Peyer's patch (tissue), 4 donors: ENCODE measurements at places on chromosomes 6 and 20.

DNA sequence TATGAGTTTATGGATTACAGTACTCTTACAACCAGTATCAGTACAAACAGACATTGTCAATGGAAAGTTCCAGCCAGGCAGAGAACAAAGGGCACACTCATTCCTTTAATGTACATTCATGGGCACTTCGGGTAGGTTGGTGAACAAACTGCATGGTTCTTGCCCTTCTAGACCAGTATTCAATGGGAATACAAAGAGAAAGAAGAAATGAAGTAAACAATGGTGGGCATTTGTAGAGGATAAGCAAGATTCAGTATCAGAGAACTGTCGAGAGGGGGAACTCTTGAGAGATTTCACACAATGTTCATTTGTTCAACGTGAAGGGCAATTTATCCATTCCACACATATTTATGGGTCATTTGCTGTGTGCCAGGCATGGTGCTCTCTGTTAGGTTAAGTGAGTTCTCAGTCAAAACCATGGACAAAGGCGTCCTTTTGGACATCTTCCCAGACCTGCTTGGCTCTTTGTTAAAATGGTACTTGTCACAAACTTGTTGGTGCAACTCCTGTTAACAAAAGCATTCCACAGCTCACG, 714.8 kb downstream of the DHX35 start:
- DNase-seq: no peak

- DNase-seq: no peak
Measured at GRCh38 chr6:162325826-162326225, 401.7 kb downstream of the PRKN start.

DNA sequence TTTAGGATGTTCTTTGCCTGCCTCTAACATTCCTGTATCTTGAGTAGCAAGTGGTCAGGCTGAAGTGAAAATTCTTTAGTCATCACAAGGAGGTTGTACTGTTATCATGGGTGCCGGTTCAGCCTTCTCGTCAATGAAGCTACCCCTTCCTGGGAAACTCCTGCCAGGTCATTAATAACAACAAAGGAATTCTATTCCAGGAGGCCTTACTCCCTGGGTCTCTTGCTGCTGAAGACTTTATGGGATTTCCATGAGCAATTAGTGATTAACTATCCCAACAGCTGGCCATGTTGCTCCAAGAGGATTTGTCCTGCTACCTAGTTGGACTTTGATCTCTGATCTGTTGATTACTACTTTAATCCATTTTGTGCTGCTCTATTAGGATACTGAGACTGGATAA, 62.7 kb upstream of the ELOVL5 start:
- no peak for DNase-seq

GRCh38 chr20:49323622-49324238, 45.9 kb upstream of the ZNFX1 start:
- no peak for DNase-seq

DNA sequence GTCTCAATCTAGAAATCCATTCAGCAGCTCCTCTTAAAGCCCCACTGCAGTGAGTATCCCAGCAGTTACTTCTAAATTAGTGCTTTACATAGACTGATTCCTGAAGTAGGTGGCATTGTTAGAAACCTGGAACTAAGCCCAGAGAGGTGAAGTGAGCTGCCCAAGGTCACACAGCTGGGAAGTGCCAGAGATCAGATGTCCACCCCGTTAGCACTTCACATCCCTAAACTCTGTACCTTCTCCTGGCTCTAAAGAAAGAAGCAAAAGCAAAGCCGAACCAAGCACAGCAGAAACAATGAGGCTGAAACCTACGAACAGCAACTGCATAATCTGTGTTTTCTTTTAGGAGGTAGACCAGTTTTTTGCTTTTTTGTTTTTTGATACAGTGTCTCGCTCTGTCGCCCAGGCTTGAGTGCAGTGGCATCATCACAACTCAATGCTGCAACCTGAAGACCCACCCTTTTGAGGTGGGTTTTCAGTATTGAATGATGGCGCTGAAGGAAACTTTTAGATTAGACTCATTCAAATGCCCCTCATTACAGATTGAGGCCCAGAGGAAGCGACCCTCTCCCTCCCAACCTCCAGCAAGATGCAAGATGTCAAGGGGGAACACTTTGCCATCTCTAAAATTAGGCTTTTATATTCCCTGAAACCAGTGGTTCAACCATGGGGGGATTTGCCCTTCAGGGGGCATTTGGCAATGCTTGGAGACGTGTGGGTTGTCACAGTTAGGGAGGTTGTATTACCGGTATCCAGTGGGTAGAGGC, 3.2 kb upstream of the ZMYND8 start:
- DNase-seq: no peak

DNA sequence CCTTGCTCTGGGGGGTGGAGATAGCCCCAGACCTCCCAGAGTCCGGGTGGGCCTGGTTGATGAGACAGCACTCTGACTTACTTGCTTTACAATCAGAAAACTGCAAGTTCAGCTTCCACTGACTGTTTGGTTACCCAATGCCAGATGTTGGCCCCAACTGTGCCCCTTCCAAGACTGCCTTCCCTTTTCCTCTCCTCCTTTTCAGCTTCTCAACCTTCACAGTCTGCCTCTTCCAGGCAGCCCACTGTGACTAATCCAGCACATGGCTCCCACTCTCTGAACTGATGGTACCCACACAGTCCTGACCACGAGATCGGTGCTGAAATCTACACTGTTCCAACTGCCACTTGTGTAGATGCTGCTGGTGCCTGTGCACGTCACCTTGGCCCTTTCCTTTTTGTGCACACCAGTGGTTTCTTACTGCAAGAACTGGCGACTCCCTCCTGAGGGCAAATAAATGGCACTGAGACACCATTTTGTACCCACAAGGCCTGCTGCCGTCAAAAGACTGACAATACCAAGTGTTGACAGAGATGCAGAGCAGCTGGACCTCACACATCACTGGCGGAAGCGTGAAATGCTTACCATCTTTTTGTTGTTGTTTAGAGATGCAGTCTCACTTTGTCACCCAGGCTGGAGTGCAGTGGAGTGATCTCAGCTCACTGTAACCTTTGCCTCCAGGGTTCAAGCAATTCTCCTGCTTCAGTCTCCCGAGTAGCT, 1.8 kb upstream of the ARFGAP1 start:
- DNase-seq: no peak

DNA sequence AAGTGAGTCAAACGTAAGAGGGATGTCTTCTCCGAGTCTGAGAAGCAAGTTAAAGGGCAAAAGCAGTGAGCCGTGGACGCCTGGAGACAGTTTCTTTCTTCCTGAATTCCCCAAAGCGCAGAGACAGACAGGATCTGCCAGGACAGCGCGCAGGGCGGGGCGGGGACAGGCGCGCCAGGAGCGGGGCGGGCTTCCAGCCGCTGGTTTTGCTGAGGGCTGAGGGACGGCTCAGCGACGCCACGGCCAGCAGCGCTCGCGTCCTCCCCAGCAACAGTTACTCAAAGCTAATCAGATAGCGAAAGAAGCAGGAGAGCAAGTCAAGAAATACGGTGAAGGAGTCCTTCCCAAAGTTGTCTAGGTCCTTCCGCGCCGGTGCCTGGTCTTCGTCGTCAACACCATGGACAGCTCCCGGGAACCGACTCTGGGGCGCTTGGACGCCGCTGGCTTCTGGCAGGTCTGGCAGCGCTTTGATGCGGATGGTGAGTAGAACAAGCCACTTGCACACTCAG, at the start of gene SCGN:
Gene SCGN (plus strand): TSS at position 209 of the 509 bp plus-strand sequence. CDS start 189 bp downstream, at position 398.
- DNase-seq: peak; percentile 76

DNA sequence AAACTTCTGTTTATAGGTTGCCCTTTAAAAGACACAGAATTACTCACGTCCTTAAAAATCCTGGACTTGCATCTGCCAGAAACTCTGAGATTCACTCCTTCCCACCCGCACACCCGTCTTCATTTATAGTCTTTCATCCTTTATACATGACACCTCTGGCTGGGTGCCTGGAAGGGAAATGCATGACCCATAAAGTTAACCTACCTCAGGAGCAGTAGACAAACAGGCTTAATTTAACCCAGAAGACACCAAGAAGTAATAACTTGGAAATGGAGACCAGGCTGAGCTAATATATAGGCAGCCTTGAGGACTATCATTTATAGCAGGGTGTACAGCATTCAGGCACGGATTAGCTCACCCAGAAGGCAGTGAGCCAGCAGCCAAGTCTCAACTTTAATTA, 429.0 kb upstream of the NRSN1 start:
- DNase-seq: no peak

GRCh38 chr20:36272547-36273220, 33.5 kb upstream of the DLGAP4 start:
- DNase-seq: no peak

- DNase-seq: peak; percentile 46
Measured at GRCh38 chr20:48682529-48683363, 145.1 kb downstream of the PREX1 start.

GRCh38 chr6:50217841-50218240, 168.1 kb upstream of the DEFB112 start:
- no peak for DNase-seq

DNA sequence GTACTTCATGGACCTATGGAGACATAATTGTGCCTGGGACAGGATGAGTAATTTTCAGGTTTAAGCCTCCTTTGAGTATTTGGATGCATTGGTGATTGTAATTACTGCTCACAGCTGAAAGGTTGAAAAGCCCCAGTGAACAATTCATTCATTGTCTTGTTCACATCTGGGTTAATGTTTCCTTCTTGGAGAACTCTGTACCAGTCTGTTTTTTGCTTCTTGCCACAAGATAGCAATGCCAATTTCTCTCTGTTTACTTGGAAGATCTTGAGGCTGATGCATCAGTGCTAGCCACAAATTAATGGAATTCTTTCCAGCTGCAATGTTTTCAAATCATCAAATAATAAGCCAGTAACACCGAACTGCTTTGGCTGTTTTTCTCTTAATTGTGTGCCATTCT, 207.8 kb downstream of the BMP2 start:
- DNase-seq: no peak

GRCh38 chr20:51022227-51022802, 592 bp downstream of the KCNG1 start:
- DNase-seq: no peak

- no peak for DNase-seq
Measured at GRCh38 chr6:16200321-16200883, 38.0 kb upstream of the GMPR start.

- no peak for DNase-seq
Measured at GRCh38 chr6:761997-762396, 69.1 kb upstream of the EXOC2 start.

- no peak for DNase-seq
Measured at GRCh38 chr6:143112084-143112768, 51.5 kb downstream of the AIG1 start.

- DNase-seq: no peak
Measured at GRCh38 chr20:10940941-10941340, 267.1 kb upstream of the JAG1 start.

- DNase-seq: no peak
Measured at GRCh38 chr6:158591134-158591809, 31.4 kb downstream of the TMEM181 start.

GRCh38 chr6:130958468-130958867, 104.6 kb downstream of the EPB41L2 start:
- no peak for DNase-seq

DNA sequence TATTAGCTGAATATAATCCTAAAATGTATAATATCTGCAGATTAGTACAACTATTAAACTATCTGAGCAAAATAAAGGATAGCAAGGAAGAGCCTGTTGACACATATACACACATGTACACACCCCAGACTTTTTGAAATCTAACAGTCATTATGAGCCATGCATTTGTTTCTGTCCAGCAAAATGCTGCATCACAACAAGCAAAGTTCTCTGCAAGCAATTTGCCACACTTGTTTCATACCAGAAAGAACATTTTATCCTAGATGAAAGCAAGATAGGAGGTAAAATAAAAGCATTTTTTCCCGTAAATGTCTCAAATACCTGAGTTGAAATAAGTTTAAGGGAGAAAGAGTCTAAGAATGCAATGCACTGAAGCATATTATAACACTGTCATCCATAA, 145.2 kb downstream of the COL21A1 start:
- no peak for DNase-seq

DNA sequence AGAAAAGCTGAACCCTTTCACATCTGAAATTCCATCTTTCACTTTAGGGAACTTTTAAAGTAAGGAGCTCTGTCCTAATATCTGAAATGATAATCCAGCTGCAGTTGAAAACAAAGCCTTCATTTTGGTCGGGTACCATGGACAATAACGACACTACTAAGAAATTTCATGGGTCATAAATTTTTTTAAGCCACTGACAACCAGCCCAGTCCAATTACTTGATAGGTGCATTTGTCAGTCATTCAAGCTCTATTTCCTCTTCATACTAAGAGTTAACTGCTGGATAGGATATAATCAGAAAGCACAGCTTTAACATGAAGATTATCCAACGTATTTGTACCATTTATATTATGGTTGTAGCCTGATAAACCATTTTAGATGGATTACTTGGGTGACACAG, 52.5 kb downstream of the MMUT start:
- DNase-seq: no peak

DNA sequence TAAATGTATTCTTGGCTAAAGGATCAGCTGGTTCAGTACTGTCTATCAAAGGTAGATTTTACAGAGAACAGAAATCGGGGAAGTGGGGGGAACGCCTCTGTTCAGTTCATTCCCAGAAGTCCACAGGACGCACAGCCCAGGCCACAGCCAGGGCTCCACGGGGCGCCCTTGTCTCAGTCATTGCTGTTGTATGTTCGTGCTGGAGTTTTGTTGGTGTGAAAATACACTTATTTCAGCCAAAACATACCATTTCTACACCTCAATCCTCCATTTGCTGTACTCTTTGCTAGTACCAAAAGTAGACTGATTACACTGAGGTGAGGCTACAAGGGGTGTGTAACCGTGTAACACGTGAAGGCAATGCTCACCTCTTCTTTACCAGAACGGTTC, 29.9 kb downstream of the TXNDC5 start:
- no peak for DNase-seq

- DNase-seq: no peak
Measured at GRCh38 chr6:25984265-25984664, 21.7 kb downstream of the TRIM38 start.

DNA sequence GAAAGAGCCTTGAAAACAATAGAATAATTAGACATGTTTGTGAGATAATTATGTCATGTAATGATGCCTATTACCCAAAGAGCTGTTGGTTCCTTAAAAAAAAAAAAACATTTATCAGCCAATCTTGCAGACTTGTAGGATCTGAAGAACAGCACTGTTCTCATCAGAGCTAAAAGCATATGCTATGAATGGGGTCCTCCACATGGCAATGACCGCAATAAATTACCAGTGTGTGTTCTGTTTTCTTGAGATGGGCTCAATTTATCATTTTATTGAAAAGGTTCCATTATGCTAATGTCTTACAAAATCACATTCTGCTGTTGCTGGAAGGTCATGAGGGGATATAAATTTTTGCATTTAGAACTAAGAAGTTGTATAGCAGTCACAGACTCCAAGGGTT, 484.7 kb downstream of the PRKN start:
- DNase-seq: no peak

DNA sequence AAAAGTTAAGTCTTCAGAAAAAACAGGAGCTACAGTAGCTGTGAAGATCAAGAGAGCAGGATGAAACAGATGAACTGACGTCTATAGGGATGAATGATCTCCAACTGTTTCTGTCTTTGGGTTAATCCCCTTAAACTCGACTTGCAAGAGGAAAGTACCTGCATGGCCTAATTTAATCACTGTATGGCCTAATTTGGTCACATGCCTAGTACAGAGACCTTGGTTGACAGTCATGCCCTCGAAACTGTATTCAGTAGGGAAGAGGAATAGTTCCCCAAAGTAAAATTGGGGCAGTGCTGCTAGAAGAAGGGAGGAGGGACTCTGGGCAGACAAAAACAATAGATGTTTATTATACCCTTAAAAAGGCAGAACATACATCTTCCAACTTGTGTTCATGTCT, 10.0 kb upstream of the SMAP1 start:
- no peak for DNase-seq

- DNase-seq: no peak
Measured at GRCh38 chr6:70998148-70998547, 41.3 kb upstream of the B3GAT2 start.
